ENCODE measurements at places on chromosomes 2 and 18.

DNA sequence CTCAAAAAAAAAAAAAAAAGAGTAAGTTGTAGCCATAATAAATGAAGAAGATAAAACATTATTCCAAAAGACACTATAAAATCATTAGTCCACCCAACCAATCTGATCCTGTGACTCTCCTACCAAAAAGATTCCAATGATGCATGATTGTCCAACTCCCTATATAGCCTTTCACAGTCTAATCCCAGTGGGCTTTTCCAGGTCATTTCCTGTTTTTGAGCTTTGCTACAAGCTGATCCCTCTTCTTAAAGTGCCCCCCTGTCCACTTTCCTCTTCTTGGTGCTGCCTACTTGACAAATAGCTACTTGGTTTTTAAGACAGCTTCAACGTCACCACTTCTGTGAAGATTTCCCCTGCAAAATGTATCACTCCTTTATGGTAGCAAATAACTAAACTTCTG, 88.4 kb downstream of the SEMA4F start:
- DNase-seq: no peak

GRCh38 chr18:35494251-35495220, 3.2 kb downstream of the INO80C start:
- DNase-seq: no peak

GRCh38 chr18:13756261-13756660, 29.8 kb downstream of the RNMT start:
- DNase-seq: no peak

- DNase-seq: no peak
These were observed 180.8 kb downstream of the SLC8A1 start for GRCh38 chr2:40271094-40271493.

DNA sequence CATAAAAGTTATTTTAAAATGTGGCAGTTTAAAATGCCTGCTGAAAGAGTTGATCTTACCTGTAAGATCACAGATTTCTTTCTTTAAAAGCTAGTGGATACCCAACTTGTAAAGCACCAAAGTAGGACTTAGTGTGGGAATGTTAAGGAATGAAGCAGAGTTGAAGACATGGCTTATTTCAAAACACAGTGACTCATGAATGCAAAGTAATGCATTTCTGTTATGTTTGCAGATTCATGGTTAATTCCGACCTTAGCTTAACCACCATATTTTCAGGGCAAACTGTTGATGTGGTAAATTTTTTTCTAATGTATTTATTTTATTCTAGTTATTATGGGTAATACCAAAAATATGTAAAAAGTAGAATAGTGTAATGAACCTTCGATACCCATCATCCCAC, 206.8 kb upstream of the FOSL2 start:
- no peak for DNase-seq

GRCh38 chr2:163157891-163158496, 319.4 kb upstream of the KCNH7 start:
- DNase-seq: no peak

DNA sequence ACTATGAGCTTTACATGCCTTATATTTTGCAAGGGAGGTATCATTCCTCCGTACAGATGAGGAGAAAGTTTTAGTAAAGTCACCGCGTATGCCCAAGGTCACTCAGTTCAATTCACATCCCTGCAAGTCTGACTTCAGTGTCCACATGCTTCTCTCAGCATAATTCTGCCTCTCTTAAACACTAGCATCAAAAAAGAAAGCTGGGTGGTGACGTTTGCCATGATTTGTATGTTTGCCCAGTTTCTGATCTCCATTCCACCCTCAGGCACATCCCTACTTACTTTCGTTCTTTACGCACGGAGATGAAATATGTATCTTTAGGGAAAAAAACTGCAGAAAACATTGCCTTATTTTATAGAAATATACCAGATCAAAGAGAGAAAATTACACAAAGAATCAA, 129.2 kb upstream of the PTPRM start:
- DNase-seq: no peak

- DNase-seq: no peak
These were observed 537 bp upstream of the STAT4 start for GRCh38 chr2:191151331-191151730.

- no peak for DNase-seq
These were observed 41.8 kb downstream of the TIMM21 start for GRCh38 chr18:74190086-74190485.

GRCh38 chr2:162343492-162343823, 474 bp upstream of the GCA start:
- DNase-seq: no peak

DNA sequence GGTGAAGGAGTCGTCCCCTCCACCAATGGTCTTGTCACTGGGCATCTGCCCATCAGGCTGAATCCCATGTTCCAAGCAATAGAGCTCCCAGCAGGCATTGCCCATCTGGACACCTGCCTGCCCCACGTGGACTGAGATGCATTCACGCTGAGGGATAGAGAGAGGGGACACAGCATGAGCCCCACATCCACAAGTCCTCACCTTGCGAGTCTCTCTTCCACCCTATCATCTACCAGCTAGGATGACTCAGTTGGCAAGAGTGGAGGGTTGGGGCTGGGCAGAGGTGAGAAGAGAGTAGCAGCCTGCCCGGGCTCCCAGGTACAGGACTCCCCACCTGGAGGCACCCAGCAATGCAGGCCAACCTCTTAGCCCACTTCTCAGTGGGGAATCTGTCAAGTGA, 959 bp upstream of the TUBA4B start:
- DNase-seq: peak; percentile 46

DNA sequence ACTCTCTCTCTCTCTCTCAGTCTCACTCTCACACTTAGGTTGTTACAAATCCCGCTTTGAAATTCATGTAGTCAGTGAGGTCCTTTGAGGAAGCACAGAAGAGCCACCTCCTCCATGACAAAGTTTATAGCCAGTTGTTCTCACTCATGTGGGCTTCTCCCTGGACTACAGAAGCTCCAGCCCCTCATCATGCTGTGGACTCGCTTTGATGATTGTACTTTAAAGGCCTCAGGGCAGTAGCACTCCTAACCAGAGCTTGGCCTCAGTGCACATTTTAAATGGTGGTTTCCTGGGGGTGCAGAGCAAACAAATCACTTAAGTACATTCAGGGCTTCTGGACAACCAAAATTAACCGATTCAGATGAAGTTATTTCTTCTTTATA, 115.7 kb downstream of the MTCL1 start:
- no peak for DNase-seq

- no peak for DNase-seq
These were observed 46.5 kb downstream of the PLEK start for GRCh38 chr2:68411397-68412126.

GRCh38 chr2:25982273-25982967, at the start of gene KIF3C:
Gene KIF3C (minus strand): TSS chr2:25982497. CDS start chr2:25981917, 580 bp downstream.
- peak; percentile 85 for DNase-seq

DNA sequence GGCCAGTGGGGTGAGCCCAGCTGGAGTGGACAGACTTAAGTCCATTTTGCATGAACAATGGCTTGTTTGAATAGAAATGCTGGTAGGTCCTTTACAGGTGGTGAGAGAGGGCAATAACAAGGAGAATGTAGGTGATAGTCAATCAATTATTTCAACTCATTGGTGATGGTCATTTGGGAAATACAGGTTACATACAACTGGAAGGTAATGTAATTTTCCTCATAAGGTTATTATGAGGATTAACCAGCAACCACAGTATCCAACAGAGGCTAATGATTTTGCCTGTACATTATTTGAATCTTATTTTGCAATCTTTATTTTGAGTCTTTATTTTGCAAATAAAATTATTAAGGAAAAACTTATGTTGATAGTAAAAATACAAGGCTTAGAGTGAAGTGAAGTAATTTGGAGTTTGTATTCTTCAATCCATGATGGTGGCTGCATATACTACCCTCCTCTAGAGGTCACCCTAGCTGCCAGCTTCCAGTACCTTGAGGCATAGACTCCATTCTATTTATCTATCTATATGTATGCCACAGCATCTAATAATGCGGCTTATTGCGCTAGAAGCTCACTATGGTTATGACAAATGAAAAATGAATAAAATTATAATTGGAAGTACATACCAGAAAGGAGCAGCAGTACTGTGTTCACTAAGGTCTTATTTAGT, 20.5 kb upstream of the HNMT start:
- no peak for DNase-seq
